ENCODE measurements at places on chromosomes 3 and 15.

DNA sequence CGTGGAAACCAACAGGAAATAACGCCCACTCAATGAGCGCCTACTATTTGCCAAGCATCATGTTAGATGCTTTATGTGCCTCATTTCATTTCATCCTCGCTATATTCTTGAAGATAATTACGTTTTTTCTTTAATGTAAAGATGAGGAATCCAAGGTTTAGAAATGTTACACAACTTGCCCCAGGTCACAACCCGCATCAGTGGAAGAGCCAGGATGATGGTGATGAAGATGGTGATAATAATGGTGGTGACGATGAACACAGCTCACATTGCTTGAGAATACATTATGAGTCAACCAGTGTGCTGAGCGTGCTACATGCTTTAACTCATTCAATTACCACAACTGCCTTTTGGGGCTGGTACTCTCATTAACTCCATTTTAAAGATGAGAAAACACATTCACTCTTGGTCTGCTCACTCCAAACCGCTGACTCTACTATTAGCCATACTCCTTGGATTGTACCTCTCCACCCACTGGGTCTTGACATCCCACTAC, 21.5 kb upstream of the MYO1E start:
- DNase-seq, result no peak

GRCh38 chr15:29698030-29698701, 124.1 kb downstream of the TJP1 start:
- DNase-seq, result peak; percentile 17

- DNase-seq, result no peak
Measured at GRCh38 chr3:194713299-194714136, 27.8 kb downstream of the FAM43A start.

- no peak for DNase-seq
Measured at GRCh38 chr3:174986685-174987084, 127.6 kb downstream of the NAALADL2 start.

GRCh38 chr3:71436337-71436736, 147.2 kb downstream of the FOXP1 start:
- no peak for DNase-seq

DNA sequence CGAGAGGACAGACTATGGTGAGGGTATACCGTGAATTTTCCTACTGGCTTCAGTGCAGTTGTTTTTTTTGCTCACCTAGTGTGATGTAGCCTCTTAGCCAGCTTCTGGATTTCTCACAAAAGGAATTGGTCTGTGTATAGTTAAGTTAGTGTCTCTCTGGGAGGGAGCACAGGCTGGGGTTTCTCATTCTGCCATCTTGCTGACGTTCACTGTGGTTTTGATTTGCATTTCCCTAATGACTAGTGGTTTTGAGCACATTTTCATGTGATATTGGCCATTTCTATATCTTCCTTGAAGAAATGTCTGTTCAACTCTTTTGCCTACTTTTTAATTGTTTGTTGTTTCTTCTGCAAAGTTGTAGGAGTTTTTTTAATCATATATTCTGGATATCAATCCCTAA, 2.2 kb upstream of the CD86 start:
- no peak for DNase-seq

DNA sequence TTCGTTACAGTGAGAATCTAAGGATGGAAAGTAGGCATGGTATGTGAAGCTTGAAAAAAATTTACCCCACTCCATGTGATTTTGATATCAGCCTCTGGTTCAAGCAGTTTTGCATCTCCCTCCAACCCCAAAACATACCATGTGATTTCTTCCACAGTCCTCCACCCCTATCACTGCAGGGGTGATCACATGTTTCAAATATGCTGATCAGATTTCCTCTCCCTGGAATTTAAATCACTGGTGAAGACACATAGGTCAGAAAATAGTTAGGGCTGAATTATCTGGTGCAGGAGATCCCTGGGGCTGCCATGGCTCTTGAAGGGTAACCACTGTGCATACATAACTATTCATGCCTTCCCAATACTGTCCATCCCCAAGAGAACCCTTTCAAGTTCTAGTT, 119.7 kb upstream of the THRB start:
- DNase-seq, result no peak

- no peak for DNase-seq
Measured at GRCh38 chr3:175612487-175613196, 753.5 kb downstream of the NAALADL2 start.

- no peak for DNase-seq
Measured at GRCh38 chr15:95325763-95326404, 1004.6 kb upstream of the NR2F2 start.

- no peak for DNase-seq
Measured at GRCh38 chr15:64806509-64806908, 18.9 kb downstream of the PIF1 start.

DNA sequence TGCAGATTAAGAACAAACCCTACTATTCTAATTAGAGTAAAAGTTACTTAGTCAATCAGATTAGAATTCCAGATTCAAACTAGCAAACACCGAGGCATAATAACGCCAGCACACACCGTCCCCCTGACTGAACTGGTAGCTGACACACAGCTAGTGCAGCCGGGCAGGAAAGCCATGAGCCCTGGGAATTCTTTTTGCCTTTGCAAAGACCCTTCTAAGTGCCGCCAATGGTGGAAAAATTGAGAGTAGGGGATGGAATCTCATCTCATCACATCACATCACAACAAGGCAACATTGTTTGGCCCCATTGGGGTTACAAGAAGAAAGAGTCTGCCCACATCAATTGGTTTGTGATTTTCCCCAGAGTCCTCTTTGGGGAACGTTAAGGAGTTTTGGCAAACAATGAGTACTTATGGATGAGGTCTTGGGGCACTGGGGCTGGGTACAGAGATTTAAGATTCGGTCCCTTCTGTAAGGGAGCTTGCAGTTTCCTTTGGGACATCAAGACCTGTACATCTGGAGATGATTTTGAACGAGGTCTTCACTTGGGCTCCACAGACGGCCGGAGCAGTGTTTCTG, 120.4 kb upstream of the MEF2A start:
- no peak for DNase-seq

- DNase-seq, result no peak
Measured at GRCh38 chr15:33293713-33294334, 16.9 kb upstream of the RYR3 start.

GRCh38 chr3:150020527-150020926, 49.8 kb upstream of the PFN2 start:
- DNase-seq, result no peak

GRCh38 chr3:129336093-129336706, 57.5 kb downstream of the HMCES start:
- DNase-seq, result peak; percentile 26

DNA sequence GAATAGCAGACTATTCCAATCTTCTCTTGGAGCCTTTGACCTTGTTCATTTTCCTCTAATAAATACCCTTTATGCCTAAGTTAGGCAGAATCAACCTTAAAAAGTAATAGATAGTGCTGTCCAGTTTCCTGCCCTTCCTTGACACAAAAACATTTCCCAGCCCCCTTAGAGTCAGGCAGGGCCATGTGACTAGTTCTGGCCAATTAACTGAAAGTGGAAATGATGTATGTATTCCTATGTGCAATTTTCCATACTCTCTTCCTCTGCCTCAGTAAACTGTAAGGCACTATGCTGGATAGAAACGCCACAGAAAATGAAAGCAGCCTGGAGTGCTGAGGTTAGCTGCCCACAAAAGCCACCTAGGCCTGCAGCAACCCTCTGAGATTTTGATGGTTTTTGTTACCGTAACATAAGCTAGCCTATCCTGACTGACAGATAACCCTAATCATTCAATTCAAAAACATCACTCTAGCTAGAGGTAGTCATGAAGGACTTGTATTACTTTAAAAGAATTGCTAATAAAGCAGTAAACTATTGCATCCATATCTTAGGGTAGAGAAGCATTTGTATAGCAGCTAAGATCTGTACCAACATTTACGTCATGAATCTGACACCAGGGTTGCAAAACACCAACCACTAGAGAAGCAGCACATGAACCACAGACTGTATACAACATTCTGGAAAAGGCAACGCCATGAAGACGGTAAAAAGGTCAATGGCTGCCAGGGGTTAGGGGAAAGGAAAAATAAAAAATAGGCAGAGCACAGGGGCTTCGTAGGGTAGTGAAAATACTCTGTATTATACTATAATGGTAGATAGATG, 112.9 kb downstream of the ULK4 start:
- no peak for DNase-seq

Measured in NCI-H146 (cell line).